ENCODE measurements at places on chromosomes 1 and 21.
A peak's percentile ranks its signal among the peaks of the same experiment; 100 is the strongest.

GRCh38 chr1:86153836-86154235 is 2.7 kb downstream of the COL24A1 start:
- no peak for DNase-seq

DNA sequence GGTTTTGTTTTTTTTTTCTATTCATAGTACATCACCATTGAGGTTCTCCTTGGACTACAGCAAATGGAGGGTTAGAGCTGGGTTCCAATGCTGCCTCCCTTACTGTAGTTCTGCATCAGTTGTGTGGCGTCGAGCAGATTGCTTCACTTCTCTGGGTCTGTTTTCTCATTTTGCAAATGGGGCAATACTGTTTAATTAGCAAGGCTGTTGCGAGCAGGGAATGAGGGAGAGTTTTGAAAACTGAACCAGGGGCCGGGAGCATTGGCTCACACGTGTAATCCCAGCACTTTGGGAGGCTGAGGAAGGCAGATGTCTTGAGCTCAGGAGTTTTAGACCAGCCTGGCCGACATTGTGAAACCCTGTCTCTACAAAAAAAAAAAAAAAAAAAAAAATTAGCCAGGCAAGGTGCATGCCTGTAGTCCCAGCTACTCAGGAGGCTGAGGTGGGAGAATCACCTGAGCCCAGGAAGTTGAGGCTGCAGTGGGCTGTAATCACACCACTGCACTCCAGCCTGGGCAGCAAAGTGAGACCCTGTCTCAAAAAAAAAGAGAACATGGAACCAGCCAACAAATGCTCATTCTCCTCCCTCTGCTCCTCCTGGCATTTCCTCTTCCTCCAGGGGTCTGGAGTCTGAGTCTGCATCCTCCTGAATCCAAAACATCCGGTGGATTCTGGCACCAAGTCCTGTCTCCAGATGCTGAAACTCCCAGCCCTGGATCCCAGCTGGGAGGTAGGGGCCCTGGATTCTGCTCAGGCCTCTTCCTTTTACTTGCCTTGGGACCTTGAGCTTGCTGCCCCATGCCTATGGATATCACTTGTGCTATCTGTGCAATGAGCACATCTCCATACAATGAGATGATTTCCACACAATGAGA is 3.7 kb upstream of the PLOD1 start:
- no peak for DNase-seq

DNA sequence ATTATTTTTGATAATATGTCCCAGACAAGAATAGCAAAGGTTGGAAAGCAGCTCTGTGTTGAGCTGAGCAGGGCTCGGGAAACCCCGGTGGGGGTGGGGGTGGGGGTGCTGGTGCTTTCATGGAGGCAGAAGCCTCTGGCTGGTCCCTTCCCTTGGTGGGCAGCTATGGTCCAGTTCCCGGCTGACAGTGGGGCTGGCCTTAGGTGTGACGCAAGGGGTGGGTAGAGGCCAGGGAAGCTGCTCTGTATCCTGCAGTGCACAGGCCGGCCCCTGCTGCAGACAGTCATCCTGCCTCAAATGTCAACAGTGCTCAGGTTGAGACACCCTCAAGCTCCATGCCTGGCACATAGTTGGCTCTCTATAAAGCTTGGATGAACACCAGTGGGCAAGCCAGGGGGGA is 8.9 kb downstream of the ACTL8 start:
- no peak for DNase-seq

DNA sequence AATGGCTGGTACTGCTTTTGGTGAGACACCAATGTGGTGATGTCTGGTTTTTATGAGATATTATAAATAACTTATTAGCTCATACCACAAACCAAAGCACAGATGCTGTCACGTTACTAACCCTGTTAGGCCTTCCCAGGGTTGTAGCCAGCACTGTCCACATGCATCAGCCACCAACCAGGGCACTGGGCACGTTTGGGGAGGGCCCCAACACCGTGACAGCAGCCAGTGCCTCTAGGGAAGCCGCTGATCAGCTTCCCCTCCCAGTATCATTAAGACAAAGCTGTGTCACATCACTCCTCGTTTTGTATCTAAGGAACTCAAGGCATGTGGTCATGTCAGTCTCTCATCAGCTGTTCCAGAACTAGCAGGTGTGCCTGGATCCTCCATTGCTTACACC is 13.9 kb downstream of the URB1 start:
- DNase-seq: no peak

DNA sequence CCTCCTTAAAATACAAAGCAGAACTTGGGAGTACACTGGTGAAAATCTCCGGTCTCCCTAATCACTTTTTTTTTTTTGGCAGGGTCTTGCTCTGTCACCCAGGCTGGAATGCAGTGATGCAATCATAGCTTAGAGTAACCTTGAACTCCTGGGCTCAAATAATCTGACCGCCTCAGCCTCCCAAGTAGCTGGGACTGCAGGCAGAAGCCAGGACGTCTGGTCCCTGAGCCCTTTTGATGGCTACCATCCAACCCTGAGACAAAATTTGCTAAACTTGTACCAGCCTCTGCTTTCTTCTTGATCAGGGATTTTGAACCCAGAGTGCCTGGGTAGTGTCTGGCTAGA is 4.1 kb downstream of the L1TD1 start:
- no peak for DNase-seq

- DNase-seq: no peak
Observed at GRCh38 chr1:82223091-82223490, 422.4 kb downstream of the ADGRL2 start.

GRCh38 chr1:166062421-166063070 is 104.3 kb downstream of the FAM78B start:
- DNase-seq: no peak

DNA sequence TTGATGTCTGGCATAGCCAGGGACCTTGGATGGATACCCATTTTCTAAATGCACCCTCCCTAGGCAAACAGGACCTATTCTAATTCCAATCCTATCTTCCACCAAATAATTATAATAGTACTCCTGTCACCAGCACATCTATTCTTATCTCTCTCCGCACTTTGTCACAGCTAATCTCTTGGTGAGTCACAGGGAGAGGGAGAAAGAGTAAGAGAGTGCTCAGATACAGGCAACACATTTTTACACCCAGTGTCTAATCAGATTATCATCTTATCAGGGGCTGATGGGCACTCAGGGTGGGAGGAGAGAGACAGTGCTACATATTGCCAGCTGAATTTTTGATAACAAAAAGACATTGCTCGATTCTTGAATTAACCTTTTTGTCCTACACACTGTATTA is 275.0 kb upstream of the BEND5 start:
- no peak for DNase-seq

DNA sequence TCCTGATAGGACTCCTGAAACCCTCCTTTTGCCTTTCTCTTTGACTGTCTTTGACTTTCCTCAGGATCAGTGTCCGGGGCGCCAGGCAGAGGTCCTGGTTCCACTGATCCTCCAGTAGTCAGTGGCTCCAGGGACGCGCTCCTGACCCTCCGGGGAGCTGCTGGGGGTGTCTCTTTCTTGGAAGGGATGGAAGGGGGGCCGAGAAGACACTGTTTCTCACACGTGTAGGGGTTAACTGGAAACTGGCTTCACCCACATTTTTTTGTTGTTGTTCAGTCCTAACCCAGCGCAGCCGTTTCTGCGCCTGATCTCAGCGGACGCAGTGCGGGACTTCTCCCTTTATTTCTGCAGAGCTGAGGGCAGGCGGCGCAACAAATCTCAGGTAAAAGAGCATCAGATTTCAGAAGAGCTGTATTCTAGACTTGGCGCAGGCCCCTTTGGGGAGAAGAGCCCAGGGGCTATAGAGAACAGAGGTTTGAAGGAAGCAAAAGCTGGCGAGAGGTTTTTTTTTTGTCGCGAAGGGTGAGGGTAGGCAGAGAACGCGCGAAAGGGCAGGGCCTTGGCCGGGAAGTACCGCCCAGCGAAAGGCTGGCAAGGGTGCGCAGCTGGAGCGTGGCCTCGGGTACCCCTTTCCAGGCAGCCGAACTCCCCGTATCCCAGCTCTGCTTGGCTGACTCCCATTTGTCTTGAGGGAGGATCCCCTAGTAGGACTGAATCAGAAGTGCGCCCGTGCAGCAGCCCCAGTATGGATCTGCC is 4.3 kb upstream of the LHX9 start:
- DNase-seq: no peak

- peak; percentile 77 for DNase-seq
Observed at GRCh38 chr1:150974580-150975478, at the start of gene CERS2. Gene CERS2, minus strand, starts transcription at chr1:150974835. Its CDS starts 5,745 bp downstream, at chr1:150969090.

DNA sequence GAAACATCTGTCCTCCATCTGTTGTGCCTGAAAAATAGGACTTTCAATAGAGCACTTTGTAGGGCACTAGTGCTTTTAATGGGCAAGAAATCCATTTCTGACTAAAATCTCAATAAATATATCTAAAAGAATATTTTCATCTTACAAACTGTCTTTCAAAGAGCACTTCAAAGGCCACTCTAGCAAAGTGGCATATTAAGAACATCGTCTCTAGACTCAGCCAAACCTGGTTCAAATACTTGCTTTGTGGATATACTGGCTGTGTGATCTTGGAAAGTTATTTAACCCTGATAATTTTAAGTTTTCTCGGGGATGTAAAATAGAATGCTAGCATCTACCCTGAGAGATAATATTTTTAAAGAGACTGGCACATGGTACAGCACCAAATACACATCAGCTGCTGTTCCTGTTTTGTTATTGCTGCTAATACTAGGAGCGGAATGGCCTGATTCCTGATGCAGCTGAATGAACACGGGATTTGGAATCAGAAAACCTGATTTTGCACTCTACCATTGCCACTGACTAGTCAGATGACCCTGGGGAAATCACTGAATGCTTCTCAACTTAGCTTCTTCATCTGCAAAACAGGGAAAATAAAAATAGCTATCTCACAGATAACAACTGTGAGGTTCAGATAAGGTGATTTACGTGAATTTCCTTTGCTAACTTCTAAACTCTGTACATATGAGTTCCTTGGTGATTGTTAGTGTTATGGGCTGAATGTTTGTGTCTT is 25.2 kb upstream of the LRRC8C start:
- DNase-seq: no peak

GRCh38 chr1:61356016-61356415 is 273.7 kb downstream of the NFIA start:
- no peak for DNase-seq

DNA sequence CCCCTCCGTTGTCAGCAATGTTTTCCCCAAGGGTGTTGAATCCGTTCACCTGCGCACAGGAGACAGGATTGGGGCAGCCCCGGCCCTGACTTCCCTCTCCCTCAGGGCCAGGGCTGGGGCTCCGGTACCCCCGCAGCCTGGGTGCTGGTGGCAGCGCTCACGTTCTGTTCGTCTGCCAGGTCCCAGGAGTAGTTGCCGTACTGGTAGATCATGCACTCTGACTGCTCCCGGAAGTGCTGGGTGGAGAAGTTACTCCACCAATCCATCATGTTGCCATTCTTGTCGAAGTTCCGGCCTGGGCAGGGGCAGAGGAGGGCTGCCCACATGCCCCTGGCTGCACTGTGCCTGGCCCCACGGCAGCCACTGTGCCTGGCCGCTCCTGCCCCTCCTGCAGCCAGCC is 6.1 kb downstream of the PRXL2B start:
- no peak for DNase-seq

- DNase-seq: no peak
Observed at GRCh38 chr1:56052041-56052440, 527.3 kb downstream of the PLPP3 start.

GRCh38 chr1:26287033-26287711 is 7.3 kb downstream of the SH3BGRL3 start:
- peak; percentile 82 for DNase-seq

Measured in CD4-positive, alpha-beta T cell treated with Interleukin-15 for 4 hours (primary cell).